ENCODE measurements at places on chromosomes 11 and 22.

DNA sequence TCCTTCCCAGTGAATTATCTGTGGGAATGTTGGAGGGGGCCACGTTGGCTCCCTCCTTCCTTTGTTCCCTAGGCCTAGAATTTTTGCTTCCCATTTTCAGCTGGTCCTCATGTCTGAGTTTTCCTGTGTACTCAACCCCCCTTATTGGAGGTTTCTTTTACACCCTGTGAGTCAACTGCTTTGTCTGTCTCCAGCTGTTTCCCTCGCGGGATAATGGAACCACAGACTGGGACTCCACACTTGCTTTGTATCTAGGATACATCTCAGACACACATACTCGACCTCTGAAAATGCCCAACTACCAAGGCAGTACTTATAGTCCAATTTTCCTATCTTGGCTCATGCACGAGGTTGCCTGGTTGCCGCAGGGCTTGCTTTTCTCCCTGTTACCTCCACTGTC is 352.7 kb upstream of the MPPED2 start:
- no peak for DNase-seq

GRCh38 chr22:42747701-42748513 is 27.2 kb upstream of the A4GALT start:
- no peak for DNase-seq

DNA sequence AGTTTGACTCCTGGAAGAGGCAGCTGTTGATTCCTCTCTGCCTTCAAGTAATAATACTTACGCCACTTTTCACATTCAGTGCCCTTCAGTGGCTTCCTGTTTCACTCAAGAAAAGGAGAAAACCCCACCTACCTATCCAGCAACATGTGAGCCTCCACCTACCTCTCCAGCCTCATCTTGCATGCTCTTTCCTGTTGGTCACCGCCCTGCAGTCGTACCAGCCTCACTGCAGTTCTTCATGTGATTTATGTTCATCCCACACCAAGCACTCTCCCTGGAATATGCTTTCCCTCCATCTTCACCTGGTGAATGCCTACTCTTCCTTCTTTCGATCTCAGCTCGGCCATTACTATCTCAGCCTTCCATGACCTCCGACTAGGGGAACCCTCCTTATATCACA is 21.8 kb upstream of the YWHAH start:
- no peak for DNase-seq

GRCh38 chr11:6618117-6619003 is 862 bp downstream of the TPP1 start:
- no peak for DNase-seq

GRCh38 chr11:10797001-10797400 is 11.7 kb downstream of the EIF4G2 start:
- no peak for DNase-seq

- no peak for DNase-seq
Measured at GRCh38 chr11:6627762-6628241, 8.6 kb upstream of the TPP1 start.

- no peak for DNase-seq
Measured at GRCh38 chr11:67648140-67648795, 2.3 kb downstream of the ACY3 start.

DNA sequence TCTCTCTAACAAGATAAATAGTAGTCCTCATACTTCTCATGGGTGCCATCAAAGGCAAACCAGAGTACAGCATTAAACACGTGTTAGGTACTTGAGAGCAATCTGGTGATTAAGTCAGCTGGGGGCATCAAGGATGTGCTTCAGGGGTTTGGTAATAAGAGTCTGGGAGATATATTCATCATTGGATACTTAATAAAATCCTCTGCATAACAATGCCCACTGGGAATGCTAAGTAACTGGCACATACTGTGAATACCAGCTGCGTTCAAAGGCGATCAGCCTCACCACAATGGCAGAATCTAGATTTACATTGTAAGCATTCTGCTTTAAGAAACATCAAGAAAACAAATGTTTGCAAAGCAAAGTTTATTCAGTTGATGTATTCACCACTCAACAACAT is 268.6 kb upstream of the PITPNB start:
- DNase-seq, result no peak

DNA sequence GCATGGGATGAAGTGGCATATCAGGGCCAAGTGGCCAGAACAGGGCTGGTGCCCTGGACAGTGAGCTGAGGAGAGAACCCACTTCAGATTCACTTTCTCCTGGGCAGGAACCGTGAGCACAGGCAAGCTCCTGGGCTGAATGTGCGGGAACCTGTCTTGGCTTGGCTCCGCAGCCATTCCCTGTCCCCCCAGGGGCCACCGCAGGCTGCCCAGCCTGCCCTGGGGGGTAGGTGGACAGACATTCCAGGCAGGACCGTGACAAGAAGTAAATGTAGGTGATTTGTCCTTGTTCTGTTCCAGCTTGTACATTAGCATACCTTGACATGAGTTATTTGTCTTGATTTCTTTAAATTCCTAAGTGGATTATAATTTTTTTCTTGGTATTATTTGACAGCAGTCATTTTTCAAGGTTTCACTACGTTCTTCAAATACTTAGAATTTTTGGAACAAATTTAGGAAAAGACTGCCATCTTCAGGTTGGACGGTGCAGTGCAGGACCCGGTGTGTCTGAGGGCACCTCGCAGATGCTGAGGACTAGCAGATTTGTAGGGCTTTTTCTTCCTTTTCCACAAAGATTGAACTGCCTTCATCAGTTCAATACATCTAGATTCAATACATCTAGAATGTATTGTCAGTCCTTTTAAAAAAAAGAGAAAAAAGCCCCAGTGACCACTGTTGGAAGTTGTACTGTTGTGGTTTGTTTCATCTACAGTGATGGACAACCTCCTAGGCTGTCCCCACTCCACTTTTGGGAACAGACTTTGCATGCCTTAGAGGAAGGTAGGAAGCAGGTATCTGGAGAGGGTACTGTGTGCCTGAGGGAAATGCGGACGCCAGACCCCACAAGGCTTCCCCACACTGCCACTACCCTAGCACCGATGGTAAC is 115.1 kb upstream of the RASSF10 start:
- DNase-seq, result peak; percentile 62

- no peak for DNase-seq
Measured at GRCh38 chr11:126815111-126815510, 185.5 kb downstream of the KIRREL3 start.

GRCh38 chr11:74896311-74896710 is 52.6 kb downstream of the XRRA1 start:
- DNase-seq, result no peak

DNA sequence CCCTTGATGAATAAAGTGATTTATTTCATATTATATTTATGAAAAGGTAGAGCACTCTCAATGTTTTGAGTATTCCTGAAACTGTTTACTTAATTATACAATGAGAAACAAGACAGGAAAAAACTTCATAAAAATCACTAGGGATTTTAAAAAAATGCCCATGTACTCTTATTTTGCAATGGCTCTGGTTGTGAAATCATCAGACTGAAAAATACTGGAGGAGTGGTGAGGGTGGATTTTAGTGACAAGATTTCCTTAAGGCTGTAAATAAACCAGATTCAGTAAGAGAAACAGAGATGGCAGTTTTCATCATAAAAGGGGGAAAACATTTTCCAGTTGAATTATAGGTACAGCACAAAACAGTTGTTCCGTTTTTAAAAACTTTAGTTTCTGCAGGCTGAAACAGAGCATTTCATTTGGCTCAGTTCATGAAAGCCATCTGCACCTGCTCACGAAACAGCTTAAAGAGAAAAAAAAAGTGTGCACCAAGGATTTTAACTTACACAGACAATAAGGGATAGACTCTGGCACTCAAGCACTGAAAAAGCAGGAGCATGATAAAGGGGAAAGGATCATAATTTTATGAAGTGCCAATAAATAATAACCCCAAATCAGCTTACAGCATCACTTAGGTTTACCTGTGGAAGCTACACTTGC is 100.7 kb downstream of the MAML2 start:
- no peak for DNase-seq

DNA sequence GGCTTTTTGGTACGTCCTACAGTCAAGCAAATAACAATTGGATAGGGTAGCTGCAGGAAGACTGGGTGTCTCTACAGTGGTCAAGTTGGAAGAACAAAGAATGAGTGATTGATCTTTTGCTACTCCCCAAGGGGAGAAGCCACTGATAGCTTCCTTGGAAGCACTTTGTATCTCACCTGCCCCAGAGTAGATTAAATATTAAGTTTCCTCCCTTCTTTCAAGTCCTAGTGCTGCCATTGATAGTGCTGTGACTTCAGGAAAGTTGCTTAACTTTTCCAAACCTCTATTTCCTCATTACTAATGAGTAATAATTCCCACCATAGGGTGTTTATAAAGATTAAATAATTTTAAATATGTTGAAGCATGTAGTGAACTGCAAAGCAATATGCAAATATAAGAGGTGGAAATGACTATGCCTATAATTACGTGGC is 35.6 kb upstream of the EHF start:
- DNase-seq, result no peak

DNA sequence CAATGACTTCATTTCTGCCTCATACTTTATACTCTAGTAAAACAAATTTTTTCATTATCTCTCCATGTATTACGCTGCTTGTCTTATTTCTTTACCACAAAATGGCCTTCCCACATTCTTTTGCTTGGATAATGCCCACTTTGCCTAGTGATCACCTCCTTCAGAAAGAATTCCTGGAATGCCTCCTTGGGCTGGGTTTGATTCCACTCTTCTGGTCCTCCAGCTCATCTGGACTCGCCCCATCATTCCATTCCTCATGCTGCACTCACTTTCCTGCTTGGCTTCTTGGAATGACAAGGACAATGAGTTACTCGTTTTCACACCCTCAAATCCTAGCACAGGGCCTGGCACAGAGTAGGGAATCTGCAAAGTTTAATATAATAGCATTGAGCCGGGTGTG is 475.1 kb upstream of the LARGE1 start:
- DNase-seq, result no peak

DNA sequence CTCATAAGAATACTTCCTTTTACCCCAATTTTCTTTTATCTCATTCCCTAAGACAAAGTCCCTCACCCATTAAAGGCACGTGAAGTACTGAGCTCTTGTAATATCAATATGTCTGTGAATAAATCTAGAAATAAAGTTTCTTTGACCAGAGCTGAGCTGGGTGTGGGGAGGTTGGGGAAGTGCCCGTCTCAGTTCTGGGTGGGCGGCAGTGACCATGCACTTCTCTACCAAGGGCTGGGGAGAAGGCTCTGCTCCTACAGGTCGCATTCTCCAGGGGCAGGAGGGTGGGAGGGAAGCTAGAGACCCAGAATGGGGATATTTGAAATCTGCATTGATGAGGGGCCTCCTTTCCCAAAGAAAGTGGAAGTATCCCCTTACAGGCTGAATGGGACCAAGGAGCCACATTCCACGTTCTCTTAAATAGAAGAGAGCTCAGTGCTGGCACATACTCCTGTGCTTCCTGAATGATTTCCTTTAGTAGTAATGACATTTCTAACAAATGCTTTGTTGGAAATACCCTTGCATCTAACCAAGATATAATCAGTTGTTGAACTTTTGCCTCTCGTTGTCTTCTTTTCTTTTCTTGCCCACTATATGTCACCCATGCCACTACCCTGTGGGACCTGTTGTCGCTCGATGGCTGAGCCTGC is 16.1 kb downstream of the RBX1 start:
- no peak for DNase-seq

DNA sequence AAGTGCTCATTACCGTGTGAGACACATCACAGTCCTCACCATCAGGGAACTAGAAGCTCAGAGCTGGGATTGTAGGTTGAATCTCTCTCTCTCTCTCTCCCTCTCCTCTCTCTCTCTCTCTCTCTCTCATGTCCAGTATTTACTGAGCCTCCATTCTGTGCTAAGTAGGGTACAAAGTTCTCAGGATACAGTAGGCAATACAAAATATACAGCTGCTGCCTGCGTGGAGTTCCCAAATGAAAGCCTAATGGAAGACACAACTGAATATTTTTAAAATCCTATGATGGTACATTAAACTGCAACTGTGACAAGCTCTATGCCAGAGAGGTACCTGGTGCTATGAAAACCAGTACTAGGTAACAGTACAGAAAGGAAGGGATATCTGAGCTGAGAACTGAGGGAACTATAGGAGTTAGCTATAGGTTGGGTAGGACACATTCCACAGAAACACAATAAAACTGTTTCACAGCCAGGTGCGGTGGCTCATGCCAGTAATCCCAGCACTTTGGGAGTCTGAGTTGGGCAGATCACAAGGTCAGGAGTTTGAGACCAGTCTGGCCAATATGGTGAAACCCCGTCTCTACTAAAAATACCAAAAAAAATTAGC is 9.6 kb upstream of the PRG2 start:
- DNase-seq, result no peak

GRCh38 chr11:130391711-130392110 is 36.7 kb downstream of the ADAMTS8 start:
- no peak for DNase-seq

All from left renal cortex interstitium (tissue), 4 donors.